ENCODE measurements at places on chromosomes 2 and 18.

DNA sequence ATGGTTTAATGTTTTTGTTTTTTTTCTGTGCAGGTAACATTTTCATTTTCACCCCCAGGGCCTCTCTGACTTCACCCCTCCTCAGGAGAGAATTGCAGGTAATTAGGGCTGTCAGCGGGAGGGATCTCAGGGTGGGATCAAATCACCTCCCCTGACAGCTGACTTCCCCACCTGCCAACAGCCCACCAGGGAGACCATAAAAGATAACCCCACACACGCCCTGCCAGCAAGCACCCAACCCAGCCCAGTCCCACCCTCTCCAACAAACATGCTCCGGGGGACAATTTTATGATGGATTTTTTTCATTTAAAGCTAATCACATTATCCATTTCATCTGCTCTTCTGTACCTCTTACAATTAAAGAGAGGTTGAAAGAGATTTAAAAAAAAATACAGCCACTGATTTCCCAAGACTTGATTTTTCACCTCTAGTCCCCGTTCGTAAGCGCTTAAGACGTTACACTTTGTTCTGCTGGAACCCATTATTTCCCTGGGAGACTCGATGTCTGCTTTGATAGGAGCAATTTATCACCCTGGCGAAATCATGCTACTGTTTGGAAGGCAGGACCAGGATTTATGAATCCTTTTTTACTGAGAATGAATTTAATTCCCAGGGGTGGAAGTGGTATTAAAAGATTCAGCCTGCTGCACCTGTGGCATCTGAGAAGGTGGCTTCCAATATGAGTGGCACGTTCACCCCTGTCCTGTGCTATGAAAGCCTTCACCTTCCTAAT is 232.9 kb upstream of the ID2 start:
- no peak for DNase-seq

DNA sequence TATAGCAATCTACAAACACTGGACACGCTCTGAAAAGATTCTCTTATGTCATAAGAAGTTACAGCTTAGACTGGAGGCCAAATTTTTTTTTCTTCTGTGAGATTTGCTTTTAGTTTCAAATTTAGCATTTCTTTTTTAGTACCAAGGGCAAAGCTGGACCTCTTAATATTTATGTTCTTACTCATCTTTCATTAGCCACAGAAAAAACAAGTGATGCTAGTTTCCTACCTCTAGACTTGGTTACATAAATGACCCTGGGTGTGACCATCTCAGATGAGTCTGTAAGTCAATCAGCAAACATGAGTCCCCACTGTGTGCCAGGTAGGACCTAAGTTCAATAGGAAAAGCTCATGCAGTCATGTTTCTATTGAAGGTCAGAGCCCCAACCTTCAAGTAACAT is 94.4 kb downstream of the MEP1B start:
- DNase-seq: no peak

DNA sequence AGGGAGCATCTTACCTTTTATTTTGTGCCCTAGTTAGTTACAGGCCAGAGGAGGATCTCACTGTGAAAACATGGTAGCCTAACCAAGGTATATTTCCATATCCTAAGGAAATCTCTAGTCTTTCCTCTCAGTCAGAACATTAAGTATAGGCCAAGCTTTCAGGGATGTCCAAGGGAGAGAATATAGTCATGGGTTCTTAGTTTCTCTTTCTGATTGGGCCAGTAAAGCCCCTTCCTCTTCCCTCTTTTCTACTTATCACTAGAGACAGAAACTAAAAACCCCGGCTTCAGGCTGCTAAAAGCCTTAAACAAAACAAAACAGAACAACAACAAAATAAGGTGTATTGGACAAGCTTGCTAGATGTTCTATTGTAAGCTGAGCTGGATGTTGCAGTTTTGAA is 44.3 kb upstream of the TNFRSF11A start:
- DNase-seq: no peak

- DNase-seq: no peak
These were observed at the start of gene REEP1 for GRCh38 chr2:86337244-86337835. Gene REEP1 (minus strand): TSS chr2:86337626. CDS start chr2:86337510, 116 bp downstream.

DNA sequence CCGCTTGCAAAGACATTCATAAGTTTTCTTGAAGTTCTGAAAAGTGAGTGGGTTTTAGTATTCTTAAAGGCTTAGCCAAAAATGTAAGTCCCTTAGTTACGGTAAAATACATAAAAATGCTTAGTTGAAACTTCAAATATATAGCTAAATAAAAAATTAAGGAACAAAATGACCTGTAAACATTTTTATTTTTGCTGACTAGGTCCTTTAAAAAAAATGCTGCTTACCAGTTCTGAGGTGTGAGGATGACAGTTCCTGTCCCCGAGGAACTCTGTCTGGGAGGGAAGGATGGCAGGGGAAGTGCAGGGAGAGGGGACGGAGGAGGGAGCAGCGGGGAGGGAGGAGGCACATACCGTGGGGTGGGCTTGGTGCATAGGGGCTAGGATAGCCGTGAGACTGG is 102.8 kb upstream of the BCL2L11 start:
- DNase-seq: no peak

GRCh38 chr2:172456002-172456401 is 28.6 kb downstream of the ITGA6 start:
- peak; percentile 55 for DNase-seq

DNA sequence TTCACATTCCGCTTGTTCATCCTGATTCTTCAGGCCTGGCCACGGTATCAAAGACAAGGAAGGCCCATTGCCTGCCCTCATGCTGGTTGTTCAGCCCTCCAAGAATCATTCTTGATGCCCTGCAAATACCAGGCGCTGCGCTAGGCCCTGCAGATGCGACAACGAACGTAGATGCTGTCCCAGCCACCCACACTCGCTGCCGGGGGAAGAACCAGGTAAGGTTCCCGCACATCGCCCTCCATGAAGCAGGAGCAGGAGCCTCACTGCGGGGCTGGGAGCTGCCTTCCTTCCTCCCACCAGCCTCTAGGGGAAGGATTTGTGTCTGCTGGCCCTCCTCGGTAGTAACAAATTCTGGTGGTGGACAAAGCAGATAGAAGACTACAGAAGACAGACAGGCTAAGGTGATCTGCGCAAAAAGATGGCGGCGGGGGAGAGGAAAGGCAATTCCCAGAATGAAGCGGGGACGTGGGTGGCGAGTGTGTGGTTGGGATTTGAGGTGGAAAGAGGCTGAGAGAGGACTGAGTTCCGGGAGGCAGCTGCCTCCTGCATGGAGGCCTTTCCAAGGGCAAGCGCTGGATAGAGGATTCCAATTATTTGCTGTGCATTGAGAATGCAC is 19.8 kb upstream of the GPR55 start:
- DNase-seq: no peak

DNA sequence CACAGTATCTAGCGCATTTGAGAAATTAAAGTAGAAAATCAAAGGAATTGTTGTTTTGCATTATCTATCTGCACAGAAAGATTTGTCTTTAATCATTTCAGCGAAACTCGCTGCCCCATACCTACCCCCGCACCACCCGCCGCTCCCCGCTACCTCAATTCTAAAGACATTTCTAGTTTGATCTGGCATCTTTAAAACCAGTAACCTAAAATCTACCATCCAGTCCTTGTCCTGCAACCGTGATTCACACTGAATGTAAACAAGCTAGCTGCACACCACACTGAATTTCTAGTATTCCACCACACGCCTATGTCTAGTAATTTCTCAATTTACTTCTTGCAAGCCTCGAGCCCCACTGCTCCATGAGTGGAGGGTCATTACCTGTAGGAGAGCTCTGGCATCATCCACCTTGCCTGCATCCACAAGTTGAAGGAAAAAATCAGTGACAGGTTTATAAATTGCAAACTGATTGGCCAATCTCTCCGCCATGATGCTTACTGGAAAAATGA is 60.1 kb downstream of the ABCG8 start:
- no peak for DNase-seq

DNA sequence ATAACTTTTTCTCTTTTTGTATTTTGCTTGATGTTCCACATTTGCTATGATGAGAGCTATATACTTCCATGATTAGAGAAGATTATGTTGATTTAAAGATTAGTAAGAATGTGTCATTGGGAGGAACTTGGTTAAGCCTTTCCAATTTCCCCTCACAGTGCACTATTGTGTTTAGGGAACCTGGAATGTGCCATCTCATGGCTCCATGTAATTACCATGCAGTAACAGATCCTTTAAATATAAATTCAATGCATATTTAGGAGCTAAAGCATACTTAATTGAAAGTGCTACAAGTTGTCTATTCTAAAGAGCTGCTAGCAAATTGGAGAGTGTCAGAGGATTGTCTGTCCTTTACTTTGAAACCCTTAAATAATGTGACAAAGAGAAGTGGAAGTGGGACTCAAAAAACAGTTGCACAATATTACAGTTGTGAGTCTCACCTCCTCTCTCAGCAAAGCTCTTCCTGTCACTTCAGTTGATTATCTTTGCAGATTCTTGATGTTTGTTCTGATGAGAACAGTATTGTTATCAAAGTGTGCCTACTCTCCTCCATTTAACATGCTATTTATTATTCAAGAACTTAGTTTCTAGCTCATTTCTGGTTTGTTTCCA is 1162.7 kb upstream of the ZEB2 start:
- DNase-seq: peak; percentile 26

DNA sequence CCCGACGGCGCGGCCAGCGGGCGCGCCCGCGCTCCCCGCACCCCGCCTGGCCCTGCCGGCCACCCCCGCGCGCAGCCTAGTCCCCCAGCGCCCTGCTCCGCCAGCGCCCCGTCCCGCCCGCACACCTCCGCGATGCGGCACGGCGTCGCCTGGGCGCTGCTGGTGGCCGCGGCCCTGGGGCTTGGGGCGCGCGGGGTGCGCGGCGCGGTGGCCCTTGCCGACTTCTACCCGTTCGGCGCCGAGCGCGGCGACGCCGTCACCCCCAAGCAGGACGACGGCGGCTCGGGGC is 232 bp downstream of the SNED1 start:
- DNase-seq: no peak

DNA sequence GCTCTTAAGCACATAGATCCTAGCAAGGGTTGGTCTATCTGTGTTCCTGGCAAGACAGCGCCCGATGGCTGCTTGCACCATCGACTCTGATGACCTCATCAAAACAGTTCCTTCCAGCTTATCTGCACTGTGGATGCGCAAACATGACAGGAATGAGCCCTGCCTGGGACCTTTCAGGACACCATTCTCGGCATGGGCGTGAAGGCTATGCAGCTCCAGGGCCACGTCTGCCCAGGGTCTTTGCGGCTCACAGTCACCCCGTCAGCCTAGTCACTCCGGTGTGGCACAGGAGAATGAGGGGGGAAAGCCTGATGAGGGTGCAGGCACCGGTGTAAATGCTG is 147.8 kb upstream of the TWIST2 start:
- peak; percentile 18 for DNase-seq

DNA sequence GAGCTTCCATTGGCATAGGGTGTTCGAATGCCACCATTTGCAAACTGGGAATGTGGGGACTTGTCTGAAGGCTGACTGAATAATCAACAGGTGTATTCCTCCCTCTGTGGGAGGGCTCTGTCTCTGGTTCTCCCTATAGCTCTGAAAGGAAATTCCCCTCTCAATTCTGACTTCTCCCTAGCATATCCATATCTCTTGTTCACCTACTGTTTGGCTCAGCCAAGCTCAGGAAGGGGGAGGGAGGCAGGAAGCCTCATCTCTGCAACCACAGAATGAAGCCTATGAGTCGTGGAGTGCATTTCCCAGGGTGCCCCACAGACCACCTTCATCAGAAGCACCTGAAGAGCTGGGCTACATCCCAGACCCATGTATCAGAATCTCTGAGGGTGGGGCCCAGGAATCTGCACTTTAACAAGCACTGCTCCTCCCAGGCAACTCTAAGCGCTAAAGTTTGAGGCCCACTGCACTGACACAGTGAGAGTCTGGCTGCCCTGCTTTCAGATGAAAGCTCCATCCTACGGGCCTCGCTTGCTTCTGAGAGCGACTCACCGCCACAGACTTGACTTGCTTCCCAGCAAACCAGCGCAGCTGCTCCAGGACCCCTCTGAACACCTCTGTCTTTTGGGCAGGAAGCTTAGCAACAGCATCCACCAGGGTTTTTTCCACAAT is 32.0 kb downstream of the XDH start:
- DNase-seq: peak; percentile 44

DNA sequence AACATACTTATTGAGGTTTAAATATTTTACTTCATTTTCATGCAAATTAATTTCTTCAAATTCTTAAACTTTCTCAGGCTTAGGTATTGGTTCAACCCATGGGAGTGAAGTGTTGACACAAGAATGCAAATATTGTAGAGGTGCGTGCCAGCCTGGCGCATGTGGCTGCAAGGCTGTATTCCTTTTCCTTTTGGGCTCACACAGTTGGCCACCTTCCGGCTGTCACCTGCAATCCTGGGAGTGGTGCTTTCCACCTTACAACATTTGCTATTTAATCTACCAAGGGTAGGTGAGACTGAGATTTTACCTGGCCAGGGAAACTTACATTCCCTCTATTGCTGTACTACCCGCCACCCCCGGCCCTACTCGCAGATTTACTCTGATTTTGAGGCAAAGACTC is 141.1 kb downstream of the DCC start:
- no peak for DNase-seq

DNA sequence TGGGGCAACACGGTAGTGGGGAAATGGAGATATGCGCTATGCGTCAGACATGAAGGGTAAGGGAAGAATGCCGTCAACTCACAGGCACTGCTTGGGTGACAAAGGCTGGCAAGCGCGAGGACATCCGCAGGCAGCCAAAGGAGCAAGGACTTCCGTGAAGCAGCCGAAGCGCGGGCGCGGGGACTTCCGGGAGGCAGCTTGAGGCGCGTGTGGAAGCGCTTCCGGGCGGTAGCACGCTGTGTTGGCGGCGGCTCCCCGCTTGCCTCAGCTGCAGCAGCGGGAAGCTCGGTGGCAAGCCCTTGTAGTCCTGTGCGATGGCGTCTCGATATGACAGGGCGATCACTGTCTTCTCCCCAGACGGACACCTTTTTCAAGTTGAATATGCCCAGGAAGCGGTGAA is at the start of gene PSMA8:
TSS of gene PSMA8 (plus strand) at position 218 of the 400 bp plus-strand sequence. CDS start at position 315, 97 bp downstream.
- DNase-seq: no peak

DNA sequence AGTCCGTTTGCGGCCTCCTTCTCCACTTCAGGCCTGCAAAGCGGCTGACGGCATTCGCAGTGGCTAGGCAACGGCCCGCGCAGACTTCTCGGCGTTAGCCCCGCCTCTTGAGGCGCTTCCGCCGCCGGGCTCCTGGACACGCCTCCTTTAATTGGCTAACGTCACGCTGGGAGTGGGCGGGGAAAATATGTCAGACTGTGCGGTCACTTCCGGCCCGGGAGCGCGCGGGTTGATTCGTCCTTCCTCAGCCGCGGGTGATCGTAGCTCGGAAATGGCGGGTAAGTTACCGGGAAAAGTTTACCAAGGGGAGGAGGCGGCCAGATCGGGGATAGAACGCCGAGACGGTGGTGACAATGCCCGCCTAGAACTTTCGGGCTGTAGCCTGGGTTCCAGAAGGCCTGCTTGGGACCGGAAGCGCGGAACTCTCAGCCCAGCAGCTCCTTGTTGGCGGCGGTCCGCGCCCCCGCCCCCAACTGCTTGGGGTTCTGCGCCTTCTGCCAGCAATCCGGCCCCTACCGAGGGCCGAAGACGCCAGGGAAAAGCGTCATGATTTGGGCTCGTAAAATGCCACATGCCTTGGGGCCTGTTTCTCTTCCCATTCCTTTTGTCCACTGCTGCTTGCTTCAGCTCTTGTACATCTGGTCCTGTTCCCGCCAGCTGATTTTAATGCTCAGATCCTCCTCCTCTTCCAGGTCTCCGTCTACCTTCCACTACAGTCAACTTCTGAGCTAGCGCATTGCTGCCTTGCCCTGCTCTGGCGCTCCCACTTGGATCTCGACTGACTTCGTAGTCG is at the start of gene HAT1:
TSS of gene HAT1 (plus strand) at position 232 of the 793 bp plus-strand sequence. CDS start at position 272, 40 bp downstream.
- peak; percentile 95 for DNase-seq

All from A172 (cell line).